Effector memory CD4-positive, alpha-beta T cell (primary cell): ENCODE measurements at places on chromosomes 4 and X.
A peak's percentile ranks its signal among the peaks of the same experiment; 100 is the strongest.

DNA sequence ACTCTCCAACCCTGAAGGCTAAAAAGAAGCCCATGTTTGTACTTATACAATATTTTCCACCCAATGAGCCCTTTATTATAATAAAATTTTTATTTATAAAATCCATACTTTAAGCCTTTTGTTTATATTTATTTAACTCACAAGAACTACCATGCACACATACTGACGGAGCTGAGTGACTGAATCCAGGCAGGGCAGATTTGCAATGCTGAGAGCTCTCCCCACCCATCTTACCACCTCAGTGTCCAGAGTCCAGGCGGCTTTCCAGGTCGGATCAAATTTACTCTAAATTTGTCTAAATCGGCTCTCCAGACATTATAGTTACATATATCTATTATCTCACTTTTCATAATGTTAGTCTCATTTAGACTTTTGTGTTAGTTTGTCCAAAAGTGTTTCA is 74.1 kb downstream of the ARHGAP10 start:
- DNase-seq, result no peak
- no peaks in the 10 kb centered on the region for H3K27me3 ChIP-seq
- H3K4me1 ChIP-seq, result no peaks in the 10 kb centered on the region
- no peaks in the 10 kb centered on the region for H3K36me3 ChIP-seq

GRCh38 chr4:165398570-165398969 is 19.8 kb downstream of the CPE start:
- DNase-seq, result no peak
- H3K4me1 ChIP-seq, result no peaks in the 10 kb centered on the region
- H3K27me3 ChIP-seq, result no peaks in the 10 kb centered on the region
- H3K36me3 ChIP-seq, result no peaks in the 10 kb centered on the region
- H3K27ac ChIP-seq, result no peak overlapping the region

GRCh38 chrX:105752338-105752956 is 69.9 kb upstream of the NRK start:
- no peaks in the 10 kb centered on the region for H3K4me1 ChIP-seq
- H3K36me3 ChIP-seq, result no peaks in the 10 kb centered on the region
- DNase-seq, result no peak
- H3K27me3 ChIP-seq, result no peaks in the 10 kb centered on the region

DNA sequence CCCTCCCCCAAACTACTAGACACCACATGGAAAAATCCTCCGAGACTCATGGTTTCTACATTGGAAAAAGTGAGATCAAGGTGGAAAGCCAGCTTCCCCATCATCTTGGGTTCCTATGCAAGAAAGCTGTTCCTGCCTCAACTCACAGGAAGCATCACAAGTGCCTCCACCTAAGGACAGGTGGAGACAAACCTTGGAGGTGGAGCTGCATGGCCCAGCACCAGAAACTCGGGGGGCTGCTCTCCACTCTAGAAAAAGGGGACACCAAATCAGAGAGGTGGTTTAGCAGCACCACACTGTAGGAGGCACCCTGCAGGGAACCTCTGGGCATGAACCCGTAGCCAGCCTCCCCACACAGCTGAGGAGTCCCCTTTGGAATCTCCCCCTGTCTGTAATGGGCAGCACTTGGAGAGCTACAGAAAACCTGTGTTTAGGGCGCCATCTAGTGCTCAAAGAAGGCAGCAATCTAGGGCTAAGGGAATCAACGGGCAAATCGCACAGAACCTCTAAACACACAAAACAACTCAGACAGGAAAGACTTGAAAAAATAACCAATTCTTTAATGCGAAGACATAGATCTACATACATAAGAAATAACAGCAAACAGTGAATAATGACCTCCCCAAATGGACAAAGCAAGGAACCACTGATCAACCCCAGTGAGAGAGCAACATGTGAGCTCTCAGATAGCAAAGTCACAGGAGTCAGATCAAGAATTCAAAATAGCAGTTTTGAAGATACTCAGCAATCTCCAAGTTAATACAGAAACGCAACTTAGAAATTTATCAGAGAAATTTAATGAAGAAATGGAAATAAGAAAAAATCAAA is 37.0 kb upstream of the ZBTB33 start:
- no peaks in the 10 kb centered on the region for H3K4me1 ChIP-seq
- DNase-seq, result peak; percentile 9
- H3K27me3 ChIP-seq, result no peaks in the 10 kb centered on the region
- no peak overlapping the region for H3K27ac ChIP-seq
